ENCODE measurements at places on chromosomes 6 and 20.

- no peak for DNase-seq
These were observed 19.8 kb downstream of the GCM1 start for GRCh38 chr6:53128842-53129241.

GRCh38 chr6:24448828-24449525 is 40.4 kb downstream of the GPLD1 start:
- DNase-seq: no peak

- no peak for DNase-seq
These were observed 312.6 kb upstream of the RNF24 start for GRCh38 chr20:4327956-4328355.

- no peak for DNase-seq
These were observed 317.5 kb downstream of the HIVEP2 start for GRCh38 chr6:142627474-142627873.

- no peak for DNase-seq
These were observed 593.4 kb downstream of the UTRN start for GRCh38 chr6:144878577-144878976.

- no peak for DNase-seq
These were observed 46.0 kb downstream of the TFEB start for GRCh38 chr6:41689171-41690008.

DNA sequence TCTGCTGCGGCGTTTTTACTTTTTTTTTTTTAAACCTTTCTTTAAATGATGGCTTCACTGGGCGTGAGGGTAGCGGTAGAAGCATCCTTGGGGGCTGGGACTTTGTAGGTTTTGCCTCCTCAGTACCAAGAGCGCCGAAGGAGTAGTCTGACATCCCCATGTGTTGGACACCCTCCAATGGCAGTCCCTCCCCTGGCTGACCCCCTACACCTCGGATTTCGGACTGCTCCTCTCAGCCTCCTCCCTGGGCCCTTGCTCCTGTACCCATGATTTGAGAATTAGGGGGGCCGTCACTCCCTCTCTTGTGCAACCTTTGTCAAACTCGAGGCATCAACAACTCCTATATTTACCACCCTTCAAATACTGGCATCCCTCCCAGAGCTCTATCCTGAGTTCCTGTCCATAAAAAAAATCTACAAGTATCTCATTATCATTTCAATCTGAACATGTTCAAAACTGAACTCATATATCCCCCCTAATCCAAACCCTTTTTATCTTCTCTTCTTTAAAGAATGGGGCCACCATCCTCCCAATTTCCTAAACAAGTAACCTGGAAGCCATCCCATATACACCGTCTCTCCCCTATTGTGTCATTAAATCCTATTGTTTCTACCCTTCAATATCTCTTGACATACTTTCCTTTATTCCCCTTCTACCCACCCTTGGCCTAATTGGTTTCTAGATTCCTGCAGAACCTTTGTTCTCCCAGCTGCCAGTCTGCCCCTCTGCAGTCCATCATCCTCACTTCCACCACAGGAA is 1.2 kb upstream of the ARFGEF3 start:
- no peak for DNase-seq

GRCh38 chr20:14566505-14566904 is 229.1 kb upstream of the FLRT3 start:
- DNase-seq: no peak

DNA sequence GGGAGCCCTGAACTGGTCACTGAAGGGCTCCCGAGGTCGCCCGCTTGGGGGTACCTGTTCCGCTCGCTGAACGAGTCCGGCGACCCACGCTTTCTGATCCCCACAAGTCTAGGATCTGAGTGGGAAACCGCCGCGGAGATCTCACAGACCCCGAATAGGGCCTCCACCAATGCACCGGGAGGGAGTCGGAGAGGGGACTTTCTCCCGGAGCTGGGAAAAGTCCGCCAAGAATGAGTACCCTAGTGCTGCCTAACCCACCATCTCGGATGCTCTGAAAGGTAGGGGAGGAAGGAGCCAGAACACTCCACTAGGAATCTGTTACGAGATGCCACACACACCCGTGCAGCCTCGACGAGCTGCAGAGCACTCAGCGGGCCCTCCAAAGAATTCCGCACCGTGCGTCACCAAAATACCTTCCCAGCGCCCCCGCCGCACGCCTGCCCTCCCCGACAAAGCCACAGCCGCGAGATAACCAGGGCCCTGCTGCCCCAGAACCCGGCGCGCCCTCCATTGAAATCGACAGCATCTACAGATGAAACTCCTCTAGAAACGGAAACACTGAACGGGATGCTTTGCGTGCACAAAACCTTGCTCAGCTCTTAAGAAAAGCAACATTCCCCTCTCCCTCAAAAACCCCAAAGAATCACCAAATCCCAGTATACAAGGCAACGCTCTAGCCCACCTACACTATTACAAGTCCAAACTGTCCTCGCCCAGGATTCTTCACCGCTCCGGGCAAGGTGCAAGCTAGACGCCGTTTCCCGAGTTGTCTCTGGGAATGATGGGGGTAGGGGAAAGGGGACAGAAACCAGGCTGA is 686 bp downstream of the COL12A1 start:
- no peak for DNase-seq

GRCh38 chr6:133893946-133894345 is 5.0 kb downstream of the TCF21 start:
- DNase-seq: no peak

GRCh38 chr6:69900869-69901268 is 34.5 kb downstream of the COL19A1 start:
- no peak for DNase-seq

DNA sequence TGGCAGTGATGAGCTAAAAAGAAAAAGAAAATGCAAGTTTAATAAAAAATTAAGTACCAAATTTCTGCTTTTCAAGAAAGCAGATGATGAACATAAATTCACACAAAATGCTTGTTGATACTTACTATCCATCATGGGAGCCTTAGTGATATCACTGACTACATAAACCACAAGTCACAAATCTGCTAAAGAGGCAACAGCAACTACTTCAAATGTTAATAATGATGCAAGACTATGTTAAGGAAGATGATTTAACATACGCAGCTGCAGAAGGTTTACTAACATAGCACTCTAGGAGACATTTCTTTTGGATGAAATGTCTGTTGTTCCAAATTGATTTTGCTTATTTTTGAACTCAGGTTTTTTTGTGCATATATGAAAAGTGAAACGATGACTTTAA is 18.6 kb downstream of the FYN start:
- DNase-seq: no peak

- no peak for DNase-seq
These were observed 188.2 kb downstream of the NFATC2 start for GRCh38 chr20:51354191-51354768.

- no peak for DNase-seq
These were observed 256.4 kb downstream of the GMPR start for GRCh38 chr6:16494793-16495192.

- no peak for DNase-seq
These were observed 66.6 kb downstream of the CLVS2 start for GRCh38 chr6:123062670-123063069.

- DNase-seq: no peak
These were observed 27.6 kb downstream of the HCK start for GRCh38 chr20:32079655-32080109.

DNA sequence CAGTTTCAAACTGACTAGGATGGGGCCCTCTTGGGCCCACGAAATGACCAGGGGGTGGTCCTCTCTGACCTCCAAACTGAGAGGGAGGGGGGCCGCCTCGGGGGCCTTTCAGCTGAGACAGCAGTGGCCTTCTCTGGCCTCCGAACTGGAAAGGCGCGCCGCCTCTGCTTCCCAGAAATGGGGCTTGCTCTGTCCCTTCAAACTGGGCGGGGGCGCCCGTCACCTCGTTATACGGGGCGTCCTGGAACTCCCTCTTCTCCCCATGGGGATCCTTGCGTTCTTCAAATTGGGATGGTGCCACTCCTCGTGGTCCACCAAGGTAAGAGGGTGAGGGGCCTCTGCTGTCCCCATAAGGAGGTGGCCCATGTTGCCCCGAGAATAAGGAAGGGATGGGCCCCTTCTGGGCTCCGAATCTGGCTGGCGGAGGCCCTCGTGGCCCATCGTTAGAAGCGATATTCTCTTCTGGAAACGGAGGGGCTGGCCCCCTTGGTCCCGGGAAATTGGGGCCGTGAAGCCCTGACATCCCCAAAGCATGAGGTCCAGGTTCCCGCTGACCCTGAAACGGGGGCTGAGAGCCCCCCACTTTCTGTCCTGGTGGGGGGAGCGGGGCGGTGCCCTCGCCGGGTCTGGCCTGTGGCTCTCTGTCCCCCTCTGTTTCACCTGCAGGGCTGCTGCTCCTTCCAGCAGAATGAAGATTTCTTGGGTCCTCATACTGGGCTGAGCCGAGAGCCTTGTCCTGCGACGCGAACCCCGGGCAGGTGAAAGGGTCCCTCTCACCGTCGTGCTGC is 18.7 kb upstream of the TCFL5 start:
- DNase-seq: no peak

GRCh38 chr6:88477413-88477812 is 311.3 kb upstream of the CNR1 start:
- no peak for DNase-seq

GRCh38 chr20:40257763-40258162 is 431.3 kb downstream of the MAFB start:
- DNase-seq: no peak

DNA sequence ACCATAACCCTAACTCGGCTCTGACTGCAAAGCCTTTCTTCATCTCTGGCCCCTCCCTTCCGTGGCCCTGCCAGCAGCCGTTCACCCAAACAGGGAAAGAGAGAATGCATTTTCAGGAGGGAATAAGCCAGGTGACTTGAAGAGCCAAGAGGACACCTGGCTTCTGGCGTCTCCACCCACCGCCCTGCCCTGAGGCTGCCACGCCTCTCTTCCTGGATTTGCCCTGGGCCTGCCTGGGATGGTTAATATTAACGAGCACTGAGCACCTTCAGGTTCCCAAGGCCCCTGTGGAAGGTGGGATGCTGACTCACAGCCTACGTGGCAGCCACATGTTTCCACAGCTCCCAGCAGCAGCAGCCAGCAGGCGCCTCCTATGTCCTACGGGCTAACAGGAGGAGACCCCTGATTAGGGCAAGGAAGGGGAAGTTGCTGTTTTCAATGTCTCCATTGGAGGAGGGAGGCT is 138.0 kb upstream of the RREB1 start:
- no peak for DNase-seq

GRCh38 chr6:116387374-116387773 is 16.6 kb downstream of the DSE start:
- DNase-seq: no peak

GRCh38 chr6:131040866-131041265 is 22.2 kb downstream of the EPB41L2 start:
- no peak for DNase-seq

GRCh38 chr6:37017606-37018197 is 12.2 kb downstream of the FGD2 start:
- no peak for DNase-seq

GRCh38 chr20:58630063-58630462 is 21.0 kb upstream of the STX16 start:
- DNase-seq: no peak

DNA sequence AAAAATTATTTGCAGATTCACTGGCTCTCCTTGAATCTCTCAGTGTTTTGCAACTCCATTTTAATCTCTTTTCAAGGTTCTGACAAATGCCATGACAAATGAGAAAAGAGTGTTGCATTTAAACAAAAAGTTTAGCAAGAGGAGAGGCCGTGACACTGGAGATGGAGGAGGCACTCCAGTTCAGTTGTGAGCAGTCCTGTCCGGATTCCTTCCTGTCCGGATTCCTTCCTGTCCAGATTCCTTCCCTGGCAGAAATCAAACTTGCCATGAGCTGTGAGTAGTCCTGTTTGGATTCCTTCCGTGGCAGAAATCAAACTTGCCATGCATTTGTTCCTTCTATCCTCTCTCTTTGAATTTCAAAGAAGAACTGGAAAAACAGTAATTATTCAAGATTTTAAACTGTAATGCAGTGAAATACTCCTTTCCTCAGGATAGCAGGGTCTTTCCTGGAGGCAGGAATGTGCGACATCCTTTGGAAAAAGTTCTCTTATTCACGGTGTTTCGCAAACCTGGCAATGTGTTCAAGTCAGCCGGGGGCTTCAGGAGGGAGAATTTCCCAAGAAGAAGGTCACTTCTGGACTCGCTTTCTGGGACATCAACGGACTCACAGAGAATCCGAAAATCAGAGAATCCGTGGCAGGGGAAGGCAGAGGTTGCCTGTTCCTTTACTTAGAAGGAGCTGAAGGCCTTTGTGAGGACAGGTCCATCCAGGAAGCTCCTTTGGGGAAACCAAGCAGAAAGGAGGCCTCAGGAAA is 48.7 kb upstream of the DACT2 start:
- no peak for DNase-seq

DNA sequence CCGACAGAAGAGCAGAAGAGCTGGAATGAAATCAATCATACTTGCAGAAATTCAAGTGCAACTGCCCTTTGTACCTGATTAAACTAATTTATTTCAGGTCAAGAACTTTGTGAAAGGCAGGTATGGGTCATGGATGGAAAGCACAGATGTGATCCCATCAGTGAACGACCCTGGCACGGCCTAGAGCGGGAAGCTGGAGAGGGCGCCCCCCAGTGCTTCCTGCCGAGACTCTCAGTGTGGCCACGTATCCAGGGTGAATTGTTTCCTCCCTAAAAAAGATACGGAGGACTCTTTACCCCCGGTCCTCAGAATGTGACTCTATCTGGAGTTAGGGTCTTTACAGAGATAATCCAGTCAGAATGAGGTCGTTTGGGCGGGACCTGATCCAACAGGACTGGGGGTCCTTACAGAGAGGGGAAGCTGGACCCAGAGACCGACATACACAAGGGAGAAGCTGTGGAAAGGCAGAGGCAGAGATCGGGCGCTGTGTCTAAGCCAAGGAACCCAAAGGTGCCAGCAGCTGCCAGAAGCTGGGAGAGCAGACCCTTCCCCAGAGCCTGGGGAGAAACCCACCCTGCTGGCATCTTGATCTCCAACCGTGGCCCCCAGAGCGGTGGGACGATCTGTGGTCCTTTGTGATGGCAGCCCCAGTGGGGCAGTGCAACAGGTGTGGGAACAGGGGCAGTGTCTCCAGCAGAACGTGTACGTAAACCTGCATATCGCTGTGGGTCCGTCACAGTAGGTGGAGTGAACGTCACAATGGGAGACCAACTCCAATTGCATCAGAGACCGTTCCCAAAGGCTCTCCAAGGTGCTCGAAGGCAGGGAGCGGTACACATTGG is 91.9 kb downstream of the TAF4 start:
- DNase-seq: no peak

DNA sequence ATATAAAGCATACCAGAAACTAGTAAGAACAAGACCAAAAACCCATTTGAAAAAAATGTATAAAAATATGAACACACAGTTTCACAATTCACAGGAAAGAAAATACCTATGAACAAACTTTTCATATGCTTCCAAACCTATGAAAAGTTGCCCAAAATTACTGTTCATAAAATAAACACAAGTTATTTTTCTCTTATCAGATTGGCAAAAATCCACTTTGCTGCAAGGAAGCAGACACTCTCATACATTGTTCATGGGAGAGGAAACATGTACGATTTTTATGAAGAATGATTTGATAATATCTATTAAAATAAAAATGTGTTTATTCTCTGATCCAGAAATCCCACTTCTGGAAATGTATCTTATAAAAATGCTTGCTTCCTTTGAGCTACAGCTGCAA is 40.0 kb upstream of the OCSTAMP start:
- DNase-seq: no peak

DNA sequence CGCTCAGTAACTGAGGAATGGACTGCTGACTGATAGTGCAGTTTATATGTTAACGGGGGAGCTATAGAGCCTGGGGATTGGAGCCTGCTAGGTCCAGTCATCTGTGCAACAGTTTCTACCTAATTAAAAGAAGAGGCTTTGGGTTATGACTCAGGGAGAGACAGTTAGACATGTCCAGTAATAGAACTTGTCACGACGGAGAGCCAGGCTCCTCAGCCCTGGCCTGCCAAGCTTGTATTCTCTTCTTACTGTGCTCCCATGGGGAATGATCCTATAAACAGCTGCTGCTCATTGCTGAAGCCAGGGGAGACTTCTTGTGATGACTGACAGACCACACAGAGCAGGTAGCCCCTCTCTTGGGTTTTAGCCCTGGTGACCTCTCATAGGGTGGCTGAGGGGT is 69.3 kb downstream of the SYNJ2 start:
- DNase-seq: no peak

Data from activated T-cell treated with anti-CD3 and anti-CD28 coated beads for 48 hours (primary cell).